ENCODE measurements at places on chromosomes 3 and 15.

DNA sequence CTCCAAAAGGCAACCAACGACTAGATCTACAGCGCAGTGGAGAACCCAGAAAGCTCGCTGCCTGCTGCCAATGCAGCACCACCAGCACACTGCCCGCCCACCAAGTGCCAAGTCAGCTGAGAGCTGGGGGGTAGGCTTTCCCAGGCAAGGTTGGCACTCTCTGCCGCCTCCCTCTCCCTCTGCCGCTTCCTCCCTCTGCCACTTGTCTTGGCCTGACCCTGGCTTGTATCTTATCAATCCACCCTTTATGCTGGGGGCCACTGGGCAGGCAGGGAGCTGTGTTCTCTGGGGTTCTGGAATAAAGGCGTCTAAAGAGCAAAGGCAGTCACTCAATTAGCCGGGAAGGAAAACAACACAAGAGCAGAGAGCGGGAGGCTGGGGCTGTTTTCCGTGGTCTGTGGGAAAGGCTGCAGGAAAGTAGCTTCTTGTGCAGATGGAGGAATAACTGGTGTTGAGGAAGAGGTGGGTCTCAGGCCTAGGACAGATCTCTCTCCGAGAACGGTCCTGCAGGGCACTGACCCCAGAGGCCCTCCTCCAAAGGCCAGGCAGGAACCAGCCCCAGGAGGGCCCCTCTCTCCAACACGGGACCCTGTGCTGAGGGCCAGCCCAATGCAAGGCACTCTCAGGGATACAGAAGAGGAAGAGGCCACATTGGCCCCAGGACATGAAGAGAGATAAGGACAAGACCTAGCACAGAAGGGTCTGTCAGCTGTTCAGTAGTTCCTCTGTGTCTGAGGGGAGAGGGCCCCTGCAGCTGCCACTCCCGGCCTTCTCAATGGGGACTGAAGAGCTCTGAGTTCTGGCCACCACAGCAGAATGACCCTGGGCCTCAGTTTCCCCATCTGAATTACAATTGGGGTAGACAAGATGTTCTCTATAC is 30.8 kb downstream of the ACSBG1 start:
- no peak for DNase-seq

GRCh38 chr3:191455257-191455952 is 5.6 kb upstream of the PYDC2 start:
- no peak for DNase-seq

- DNase-seq, result no peak
Observed at GRCh38 chr3:102670986-102671385, 236.2 kb downstream of the ZPLD1 start.

GRCh38 chr3:48469046-48469915 is 22.7 kb downstream of the ATRIP start:
- DNase-seq, result no peak

DNA sequence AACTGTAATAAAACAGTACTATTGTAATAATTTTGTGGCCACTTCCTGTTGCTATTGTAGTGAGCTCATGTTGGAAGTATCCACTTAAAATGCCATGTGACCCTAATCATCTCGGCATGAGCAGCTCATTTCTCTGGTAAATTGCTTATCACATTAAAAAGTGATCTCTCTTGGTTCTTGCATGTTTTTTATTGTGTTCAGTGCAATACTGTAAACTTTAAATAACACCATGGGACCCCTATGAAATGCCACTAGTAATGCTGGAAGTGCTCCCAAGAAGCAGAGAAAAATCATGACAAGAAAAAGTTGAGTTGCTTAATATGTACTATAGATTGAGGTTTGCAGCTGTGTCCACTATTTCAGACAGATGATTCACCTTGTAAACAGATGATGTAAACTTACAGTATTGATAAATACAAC is 45.6 kb downstream of the NMD3 start:
- DNase-seq, result no peak

DNA sequence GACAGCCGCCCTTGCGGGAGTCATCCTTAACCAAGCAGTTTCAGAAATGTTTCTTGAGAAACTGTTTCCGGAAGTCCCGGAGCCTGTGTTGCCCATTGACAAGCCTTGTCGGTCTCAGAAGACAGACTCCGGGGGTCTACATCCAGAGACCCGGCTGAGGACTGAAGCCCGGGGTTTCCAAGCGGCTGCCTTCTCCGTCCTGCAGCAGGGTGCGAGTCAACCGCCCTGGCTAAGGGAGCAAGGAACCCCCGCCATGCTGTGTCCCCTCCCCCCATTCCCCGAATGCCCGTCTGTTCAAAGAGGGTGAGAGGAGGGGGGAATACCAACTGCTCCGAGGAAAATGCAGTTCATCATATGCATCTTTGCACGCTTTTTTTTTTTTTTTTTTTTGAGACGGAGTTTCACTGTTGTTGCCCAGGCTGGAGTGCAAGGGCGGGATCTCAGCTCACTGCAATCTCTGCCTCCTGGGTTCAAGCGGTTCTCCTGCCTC is 61.6 kb downstream of the ATP1B3 start:
- no peak for DNase-seq

- DNase-seq, result no peak
Observed at GRCh38 chr15:28079313-28079969, 19.7 kb downstream of the OCA2 start.

- no peak for DNase-seq
Observed at GRCh38 chr15:98855067-98855814, 152.4 kb downstream of the PGPEP1L start.

GRCh38 chr3:101203411-101203810 is 117.0 kb downstream of the IMPG2 start:
- no peak for DNase-seq

DNA sequence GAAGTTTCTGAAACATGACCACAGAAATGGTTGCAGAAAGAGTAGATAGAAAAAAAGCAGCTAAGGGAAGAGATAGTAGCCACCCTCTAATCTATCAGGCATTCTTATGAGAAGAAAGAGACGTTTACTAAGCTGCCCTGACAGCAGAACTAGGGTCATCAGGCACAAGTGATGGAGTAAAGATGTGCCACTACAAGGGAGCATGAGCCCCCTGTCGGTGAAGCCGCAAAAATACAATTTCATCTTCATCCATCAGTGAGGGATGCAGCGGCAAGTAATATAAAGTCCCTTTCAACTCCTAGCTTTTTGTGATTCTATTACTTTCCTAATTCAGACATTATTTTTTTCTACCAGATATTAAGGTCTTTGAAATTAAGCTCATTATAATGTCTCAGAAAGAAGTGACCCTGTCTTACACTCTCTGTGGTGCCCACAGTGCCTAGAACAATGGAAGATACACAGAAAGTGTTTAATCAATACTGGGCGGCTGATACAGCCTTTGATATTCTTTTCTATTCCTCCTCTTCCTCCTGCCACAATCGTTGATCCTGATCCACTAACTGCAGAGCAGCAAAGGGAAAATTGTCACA is 651.6 kb downstream of the NTRK3 start:
- no peak for DNase-seq

- DNase-seq, result no peak
Observed at GRCh38 chr15:61327019-61327631, 98.0 kb upstream of the RORA start.
